ENCODE measurements at places on chromosomes 4 and X.

- DNase-seq = no peak
These were observed 3.6 kb upstream of the CXCL1 start for GRCh38 chr4:73865431-73866096.

GRCh38 chr4:113869743-113870375 is 108.3 kb upstream of the CAMK2D start:
- no peak for DNase-seq

DNA sequence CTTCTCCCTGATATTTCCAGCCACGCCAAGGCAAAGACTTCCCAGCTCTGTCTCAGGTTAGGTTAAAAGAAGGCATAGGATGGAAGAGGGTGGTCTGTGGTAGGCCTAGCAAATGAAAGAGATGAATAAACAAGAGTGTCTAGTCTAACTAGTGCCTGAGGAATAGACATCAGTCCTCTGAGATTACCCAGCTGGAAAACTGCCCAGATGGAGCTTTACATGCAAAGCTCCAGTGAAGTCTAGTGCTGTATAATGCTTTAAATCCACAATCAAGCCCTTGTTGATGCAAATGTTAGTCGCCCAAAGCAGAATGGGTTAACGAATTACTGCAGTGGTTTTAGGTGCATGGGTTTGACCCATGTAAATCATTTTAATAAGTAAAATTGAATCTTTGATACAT is 24.8 kb upstream of the GUCY1B1 start:
- DNase-seq = no peak

DNA sequence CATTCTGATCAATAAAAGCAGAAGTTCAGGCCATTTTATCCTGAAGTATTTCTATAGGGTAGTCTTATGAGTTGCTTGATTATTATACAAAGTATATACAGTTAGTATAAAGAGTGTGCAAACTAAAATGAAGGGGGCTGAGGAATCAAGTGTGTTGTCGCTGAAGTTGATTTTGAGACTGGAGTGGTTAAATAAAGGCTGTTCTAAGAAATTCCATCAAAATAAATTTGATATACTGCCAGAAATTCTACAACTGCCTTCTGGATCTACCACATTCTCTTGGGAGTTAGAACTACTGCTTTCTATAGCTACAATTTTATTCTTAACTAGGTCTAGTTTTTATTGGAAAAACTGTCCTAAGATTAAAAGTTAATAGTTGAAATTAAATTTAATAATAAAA is 12.4 kb downstream of the EDNRA start:
- DNase-seq = no peak

DNA sequence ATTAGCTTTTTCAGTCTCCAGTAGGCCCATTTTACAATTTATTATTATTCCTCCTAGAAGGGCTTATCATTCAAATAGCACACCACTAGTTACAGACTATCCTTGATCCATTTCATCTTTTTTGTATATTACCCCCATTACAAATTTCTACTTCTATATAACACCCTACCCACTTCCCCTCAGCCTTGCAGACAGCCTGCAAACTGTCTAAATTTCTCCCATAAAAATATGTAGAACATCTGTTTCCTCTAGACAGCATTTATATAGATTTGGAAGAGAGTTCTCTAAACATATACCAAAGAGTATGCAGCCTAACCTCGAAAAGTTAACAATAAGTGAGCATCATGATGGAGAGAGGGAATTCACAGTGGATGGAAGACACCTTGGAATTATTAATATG is 30.8 kb downstream of the COMMD8 start:
- DNase-seq = no peak

- DNase-seq = no peak
These were observed 605 bp upstream of the FAT1 start for GRCh38 chr4:186724058-186724863.

- DNase-seq = no peak
These were observed 2305.1 kb downstream of the PCDH7 start for GRCh38 chr4:33025236-33025635.

DNA sequence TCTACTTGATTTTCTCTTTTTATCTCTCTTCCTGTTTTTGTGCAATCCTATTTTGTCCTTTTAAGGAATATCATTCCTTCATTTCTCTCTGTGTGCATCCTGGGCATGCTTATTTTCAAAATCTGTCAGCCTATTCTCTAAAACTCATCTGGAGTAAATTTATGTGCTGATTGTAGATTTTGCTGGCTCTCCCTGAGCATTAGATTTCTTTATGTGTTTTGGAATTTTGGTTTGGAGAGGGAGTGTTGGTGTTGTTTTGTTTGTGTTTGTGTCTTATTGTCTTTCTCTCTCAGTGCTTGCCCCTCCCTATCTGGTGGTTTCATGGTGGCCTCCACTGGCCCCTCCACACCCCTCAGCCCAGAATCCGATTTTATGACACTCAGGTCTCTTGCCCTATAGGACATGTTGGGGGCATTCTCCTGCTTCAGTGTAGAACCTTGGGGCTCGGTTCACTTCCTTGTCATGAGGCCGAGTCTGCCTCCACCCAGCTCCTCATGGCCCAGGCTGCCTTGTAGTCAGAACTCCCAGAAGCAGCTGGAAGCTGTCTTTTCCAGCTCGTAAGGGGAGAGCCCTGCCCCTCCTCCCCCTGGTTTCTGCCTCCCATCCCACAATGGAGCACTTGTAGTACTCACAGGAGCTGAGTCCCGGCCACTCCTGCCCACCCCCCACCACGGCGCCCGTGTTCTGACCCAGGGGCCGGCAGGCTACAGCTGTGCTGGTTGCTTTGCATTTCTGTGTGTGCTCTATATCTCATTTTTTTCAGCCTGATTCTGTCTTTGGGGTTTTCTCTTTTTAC is 24.5 kb upstream of the PJA1 start:
- no peak for DNase-seq

- no peak for DNase-seq
These were observed 236.1 kb downstream of the PARM1 start for GRCh38 chr4:75169020-75169419.

GRCh38 chr4:545612-546011 is 30.5 kb downstream of the TMEM271 start:
- no peak for DNase-seq

DNA sequence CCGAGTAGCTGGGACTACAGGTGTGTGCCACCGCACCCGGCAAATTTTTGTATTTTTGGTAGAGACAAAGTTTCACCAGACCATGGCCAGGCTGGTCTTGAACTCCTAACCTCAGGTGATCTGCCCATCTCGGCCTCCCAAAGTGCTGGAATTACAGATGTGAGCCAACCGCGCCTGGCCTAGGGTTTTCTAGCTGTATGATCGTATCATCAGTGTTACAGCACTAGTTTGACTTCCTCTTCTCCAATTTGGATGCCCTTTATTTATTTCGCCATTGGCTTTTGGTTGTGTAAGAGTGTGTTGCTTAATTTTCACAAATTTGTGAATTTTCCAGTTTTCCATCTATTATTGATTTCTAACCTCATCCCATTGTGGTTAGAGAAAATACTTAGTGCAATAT is 5.2 kb downstream of the TKTL1 start:
- DNase-seq = no peak

- no peak for DNase-seq
These were observed 184.5 kb downstream of the SPRY1 start for GRCh38 chr4:123580981-123581664.

DNA sequence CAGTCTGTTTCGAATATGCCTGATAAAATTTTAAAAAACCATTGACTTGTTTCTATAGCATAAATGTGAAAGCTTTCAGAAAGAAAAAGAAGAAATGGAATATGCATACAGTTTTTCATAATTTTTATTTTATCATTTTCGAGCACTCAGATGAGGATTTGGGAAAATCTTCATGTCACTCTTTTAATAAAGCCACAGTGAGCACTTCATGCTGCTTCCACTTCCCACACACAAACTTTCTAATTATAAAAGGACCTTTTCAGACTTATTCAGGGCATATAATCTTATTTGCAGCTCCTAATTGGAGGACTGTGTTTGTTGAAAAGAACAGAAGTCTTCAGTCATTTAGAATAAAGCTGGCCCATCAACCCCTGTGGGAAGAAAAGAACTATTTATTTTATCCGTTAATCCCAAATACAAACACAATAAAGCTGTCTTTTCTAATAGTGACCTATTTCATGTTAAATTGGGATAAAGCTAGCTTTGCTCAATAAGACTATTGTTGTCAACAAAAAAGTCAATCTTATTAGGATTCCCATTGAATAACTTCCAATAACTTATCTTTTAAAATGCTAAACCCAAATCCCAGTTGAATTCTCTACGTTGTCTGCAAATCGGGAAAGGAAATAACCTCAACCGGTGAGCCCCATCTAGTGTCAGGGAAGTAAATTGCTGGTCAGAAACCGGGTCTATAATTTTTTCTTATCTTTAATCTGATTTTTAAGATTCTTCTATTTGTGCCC is 211.5 kb downstream of the PDGFRA start:
- DNase-seq = no peak

All from NCI-H2171 (cell line).